ENCODE measurements at places on chromosomes 2 and 18.

GRCh38 chr2:50491541-50492476 lies 540.1 kb downstream of the NRXN1 start:
- no peak for DNase-seq

- DNase-seq, result no peak
Measured at GRCh38 chr18:79283131-79283810, 112.5 kb upstream of the NFATC1 start.

DNA sequence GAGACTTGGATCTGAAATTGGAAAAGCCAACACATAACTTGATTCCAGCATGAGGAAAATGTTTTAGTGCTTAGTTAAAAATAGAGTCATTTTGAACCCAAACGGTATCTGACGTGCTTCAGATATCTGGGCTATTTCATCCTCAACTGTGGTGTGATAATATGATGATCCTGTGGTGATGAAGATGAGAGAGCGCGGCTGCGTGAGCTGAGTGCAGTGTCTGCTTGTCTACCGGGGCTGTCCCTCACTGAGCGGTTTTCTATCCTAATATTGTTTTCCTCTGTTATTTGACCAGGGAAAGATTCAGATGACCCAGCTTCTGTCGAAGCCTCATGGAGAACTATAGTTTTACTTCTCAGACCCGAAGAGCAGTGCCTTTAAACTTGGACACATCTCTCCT lies 5.8 kb downstream of the TWIST2 start:
- DNase-seq, result no peak

GRCh38 chr2:21727101-21727500 lies 603.3 kb downstream of the TDRD15 start:
- DNase-seq, result no peak

DNA sequence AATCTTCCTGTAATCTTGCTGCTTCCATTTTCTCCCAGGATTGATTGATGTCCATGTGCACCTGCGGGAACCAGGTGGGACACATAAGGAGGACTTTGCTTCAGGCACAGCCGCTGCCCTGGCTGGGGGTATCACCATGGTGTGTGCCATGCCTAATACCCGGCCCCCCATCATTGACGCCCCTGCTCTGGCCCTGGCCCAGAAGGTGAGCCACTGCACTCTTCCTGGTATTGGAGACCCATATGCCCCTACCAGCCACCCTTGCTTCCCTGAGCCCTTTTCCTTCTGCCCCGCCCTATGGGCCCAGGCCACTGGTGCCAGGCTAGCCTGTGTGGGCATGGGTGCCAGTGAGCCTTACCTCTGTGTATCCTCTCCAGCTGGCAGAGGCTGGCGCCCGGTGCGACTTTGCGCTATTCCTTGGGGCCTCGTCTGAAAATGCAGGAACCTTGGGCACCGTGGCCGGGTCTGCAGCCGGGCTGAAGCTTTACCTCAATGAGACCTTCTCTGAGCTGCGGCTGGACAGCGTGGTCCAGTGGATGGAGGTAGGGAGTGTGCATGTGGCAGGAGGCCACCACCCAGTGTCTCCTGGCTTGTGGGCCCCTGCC lies 20.3 kb downstream of the CAD start:
- DNase-seq, result no peak

- no peak for DNase-seq
Measured at GRCh38 chr2:3324404-3325281, 53.0 kb downstream of the EIPR1 start.

DNA sequence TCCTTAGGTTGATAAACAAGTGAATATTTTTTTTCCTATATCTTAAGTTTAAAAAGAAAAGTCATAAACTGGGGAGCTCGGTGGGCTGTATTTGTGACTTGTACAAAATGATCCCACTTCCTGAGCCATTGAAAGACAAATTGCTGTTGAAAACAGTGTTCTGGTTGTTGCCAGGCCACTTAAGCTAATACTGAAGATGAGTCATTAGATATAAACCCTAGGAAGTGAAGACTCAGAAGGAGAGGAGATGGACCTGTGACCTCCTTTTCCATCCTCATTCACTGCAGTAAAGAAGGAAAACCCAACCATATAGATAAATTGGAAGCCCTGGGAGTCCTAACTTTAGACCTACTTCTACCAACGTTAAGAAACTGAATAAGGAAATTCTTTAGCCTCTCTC lies 46.2 kb upstream of the SERPINE2 start:
- DNase-seq, result no peak

DNA sequence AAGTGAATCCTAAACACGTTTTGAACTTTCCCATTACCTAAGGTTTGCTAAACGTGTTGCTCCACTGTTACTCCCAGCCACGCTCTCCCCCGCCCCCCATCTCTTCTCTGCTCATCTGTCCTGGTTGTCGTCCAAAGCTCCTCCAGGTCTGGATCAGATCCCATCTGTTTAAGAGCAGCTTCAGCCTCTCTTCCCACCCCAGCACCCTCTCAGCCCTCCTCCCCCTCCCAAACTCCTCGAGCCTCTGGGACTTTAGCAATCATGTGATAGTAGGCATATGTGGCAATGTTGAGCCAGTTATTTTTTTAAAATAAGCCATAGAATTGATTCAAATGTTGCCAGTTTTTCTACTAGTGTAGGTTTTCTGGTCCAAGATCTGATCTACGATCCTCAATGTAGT lies 20.0 kb upstream of the LPIN1 start:
- DNase-seq, result no peak

DNA sequence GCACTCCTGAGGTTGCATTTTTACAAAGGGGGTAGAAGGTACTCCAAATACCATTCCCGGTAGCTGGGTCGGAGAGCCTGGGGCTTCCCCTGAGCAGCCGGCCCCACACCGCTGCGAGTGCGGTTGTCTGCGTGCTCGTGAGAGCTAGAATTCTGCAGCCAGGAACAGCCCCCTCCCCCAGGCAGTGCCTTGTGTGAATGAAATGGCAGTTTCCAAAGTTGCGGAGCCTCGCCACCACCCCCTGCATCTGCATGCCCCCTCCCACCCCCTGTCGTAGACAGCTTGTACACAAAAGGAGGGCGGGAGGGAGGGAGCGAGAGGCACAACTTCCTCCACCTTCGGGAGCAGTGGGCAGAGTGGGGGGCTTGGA lies 1.1 kb downstream of the MYCN start:
- no peak for DNase-seq

DNA sequence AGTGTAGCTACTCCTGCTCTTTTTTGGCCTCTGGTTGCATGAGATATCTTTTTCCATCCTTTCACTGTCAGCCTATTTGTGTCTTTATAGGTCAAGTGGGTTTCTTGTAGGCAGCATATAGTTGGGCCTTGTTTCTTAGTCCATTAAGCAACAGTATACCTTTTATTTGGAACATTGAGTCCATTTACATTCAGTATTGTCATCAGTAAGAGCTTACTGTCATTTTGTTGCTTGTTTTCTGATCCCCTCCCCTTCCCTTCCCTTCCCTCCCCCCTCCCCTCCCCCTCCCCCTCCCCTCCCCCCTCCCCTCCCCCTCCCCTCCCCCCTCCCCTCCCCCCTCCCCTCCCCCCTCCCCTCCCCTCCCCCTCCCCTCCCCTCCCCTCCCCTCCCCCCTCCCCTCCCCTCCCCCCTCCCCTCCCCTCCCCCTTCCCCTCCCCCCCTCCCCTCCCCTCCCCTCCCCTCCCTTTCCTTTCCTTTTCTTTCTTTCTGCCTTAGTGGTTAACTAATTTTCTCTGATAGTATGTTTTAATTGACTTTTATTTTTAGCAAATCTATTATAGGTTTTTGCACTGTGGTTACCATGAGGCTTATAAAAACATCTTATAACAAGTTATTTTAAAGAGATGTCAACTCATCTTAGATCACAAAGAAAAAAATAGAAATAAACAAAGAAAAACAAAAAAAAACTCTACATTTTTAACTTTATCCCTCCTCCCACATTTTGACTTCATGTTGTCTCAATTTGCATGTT lies 13.2 kb upstream of the DCDC2C start:
- no peak for DNase-seq

- no peak for DNase-seq
Measured at GRCh38 chr18:42883169-42883568, 232.3 kb downstream of the RIT2 start.

- DNase-seq, result no peak
Measured at GRCh38 chr2:191686066-191686465, 8.1 kb downstream of the NABP1 start.

- DNase-seq, result no peak
Measured at GRCh38 chr2:114797540-114797939, 355.1 kb downstream of the DPP10 start.

GRCh38 chr2:120804459-120804858 lies 68.8 kb downstream of the GLI2 start:
- no peak for DNase-seq

- DNase-seq, result no peak
Measured at GRCh38 chr18:26207937-26208336, 18.3 kb upstream of the TAF4B start.

- DNase-seq, result no peak
Measured at GRCh38 chr2:203583701-203584100, 48.6 kb upstream of the RAPH1 start.

DNA sequence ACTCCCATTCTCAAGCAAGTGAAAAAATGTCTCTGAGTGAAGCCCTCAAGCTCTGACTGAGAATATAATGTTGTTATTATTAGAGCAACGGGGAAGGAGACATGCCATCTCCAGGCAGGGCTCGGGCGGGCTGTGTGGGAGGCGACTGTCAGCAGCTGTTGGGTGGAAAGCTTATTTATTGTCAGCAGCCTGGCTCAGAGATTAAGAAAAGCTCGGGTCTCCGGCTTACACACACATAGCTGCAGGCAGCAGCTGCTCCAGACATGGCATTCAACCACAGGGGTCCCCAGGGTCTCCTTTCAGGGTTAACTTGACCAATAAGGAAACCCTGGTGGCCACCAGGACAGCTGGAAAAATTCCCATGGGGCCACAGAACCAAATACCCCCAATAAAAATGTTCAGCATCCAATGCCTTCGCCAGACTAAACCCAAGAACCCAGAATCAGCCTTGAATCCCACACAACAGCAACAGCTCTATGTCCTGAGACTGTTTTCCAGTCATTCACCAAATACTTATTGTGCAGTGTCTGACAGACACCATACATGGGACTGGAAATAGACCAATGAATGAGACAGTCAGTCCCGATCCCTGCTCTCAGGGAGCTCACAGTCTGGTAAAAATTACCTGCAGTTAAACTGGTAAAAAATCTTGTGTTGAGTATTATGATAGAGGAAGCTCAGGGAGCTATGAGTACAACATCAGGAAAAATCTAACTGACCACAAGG lies 70.5 kb upstream of the RTN4 start:
- no peak for DNase-seq

DNA sequence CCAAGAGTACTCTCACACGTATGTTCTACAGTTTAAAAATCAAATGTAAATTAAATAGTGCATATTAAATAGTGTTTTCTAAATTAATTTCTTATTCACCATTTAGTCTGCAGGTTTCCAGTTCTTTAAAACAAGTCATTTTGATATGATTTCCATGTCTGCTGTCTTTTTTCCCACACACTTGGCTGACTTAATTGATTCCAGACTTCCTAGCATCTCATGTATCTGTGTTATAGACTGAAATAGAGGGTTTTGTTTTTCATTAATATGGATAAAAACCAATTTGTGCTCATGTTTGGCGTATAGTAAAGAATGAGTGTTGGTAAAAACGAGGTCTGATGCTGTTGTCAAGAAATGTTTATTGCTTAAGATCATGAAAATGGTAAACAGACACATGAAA lies 104.3 kb downstream of the SRBD1 start:
- DNase-seq, result no peak

GRCh38 chr18:55381277-55381676 lies 206.7 kb downstream of the TCF4 start:
- no peak for DNase-seq

DNA sequence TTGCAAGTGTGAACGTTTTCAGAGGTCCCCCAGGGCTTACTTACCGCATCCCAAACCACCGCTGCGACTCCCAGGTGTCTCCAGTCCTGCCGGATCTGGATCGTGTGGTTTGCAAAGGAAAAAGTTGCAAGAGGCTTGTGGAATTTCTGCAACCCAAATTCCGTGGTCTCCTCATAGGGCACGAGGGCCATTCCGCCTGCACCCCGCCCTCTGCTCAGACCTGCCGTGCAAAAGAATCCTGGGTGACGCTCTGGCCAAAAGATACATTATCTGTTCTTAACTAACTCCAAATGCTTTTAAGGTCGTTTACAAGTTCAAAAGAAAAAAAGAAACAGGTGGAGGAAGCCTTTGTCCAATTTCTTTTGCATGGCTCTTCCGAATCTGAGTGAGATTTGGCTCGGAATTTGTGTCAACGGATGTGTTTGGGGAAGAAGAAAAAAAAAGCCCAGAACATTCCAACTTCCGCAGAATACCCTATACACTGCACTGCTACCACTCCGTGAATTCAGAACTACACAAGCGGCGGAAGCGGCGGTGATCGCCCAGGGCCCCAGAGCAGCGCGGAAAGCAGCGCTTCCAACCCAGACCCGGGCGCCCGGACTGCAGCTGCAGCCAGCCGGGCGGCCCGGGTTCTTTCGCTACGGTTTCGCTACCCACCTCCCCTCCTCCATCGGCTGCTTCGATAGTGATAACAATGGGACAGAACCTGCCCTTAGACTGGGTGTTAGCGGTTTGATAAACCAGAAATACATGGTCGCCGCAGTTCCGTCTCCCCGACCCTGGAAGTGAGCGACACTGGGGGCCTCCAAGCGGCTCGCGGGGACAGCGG lies 795 bp downstream of the METTL21A start:
- DNase-seq, result peak; percentile 44

- no peak for DNase-seq
Measured at GRCh38 chr2:216698895-216699294, 3.5 kb upstream of the IGFBP5 start.

DNA sequence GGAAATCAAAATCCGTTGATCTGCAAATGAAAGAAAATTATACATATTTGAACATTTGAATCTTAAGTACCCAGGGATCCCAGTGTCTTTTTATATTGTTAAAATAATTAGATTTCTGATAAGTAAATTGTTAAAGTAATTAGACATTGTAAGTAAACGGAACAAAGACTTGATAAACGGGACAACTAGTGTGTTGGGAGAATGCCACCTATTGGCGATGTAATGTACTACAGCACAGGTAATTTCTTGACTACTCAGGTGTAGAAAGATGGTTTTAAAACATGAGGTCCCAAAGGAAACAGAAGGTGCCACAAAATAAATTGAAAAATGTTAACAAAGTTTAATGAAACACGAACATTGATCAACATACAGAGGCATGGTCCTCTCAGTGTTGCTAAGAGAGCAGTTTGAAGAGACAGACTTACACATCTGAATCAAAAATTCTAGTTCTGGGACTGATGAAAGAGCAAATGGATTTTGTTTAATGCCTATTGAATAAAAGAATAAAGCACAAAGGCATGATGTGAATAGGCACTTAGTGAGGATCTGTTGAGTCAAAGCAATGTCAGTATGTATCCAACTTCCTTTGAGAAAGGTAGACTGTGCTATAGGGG lies 103.4 kb upstream of the RASGRP3 start:
- no peak for DNase-seq

- DNase-seq, result no peak
Measured at GRCh38 chr2:61277756-61278155, 115.8 kb downstream of the C2orf74 start.

GRCh38 chr2:71602115-71602495 lies 148.7 kb downstream of the DYSF start:
- no peak for DNase-seq

GRCh38 chr2:42089340-42089925 lies 41.6 kb downstream of the PKDCC start:
- DNase-seq, result no peak
